ENCODE measurements at places on chromosomes 2 and 18.

GRCh38 chr18:48963586-48964470 lies 13.1 kb upstream of the SMAD7 start:
- DNase-seq, result no peak

- no peak for DNase-seq
Observed at GRCh38 chr2:9739531-9739964, 103.7 kb upstream of the TAF1B start.

DNA sequence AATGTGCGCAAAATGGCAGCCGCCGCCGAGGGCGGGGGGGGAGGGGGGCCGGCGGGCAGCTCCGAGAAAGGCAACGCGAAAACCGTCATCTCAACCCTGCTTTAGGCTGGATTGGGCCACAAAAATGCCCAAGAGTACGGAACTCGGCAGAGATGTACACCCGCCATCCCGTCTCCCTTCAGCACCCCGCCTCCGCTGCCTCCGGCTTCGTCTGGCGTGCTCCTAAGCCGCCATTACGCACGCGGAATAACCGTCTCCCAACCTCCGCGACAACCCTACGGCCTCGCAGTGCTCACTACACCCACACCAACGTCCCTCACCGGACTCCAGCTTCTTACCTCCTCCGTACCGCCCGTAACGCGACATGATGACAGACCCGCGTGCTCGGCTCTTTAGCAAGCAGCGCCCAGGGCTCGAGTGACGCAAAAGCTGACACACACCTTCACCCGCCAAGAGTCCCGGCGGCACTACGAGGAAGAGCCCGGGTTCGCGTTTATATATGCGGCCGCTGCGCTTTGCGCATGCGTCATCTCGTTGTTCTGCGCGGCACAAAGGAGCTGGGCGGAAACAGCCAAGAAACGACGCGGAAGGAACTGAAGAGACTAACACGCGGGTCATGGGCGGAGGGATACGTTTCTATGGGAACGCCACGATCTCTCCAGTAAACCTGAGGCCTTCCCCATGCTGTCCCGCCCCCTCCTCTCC lies at the start of gene SRSF7:
SRSF7 (minus strand) TSS at position 471 of the 705 bp plus-strand sequence; CDS start at position 366, 105 bp downstream.
- DNase-seq, result peak; percentile 97

DNA sequence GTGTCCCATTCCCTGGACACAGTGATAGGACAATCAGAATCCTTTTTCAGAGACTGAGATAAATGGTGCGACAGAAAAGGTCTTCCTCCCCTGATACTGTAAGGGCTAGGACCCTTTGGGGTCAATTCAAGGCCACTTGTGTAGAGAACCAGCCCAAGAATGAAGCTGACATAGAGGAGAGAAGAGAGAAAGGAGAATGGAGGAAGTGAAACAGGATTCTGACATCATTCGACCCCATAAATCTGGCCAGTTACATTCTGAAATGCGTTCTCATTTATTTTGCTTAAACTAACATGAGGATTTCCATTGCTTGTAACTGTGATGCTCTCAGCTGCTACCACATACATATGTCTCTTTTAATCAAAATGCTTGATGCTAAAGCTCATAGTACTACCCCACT lies 148.1 kb downstream of the TMEM163 start:
- no peak for DNase-seq

- DNase-seq, result no peak
Observed at GRCh38 chr2:240233885-240234502, 93.5 kb upstream of the OTOS start.

- no peak for DNase-seq
Observed at GRCh38 chr2:229900012-229900411, 21.8 kb downstream of the TRIP12 start.

GRCh38 chr2:182103526-182103925 lies 117.9 kb downstream of the PPP1R1C start:
- no peak for DNase-seq

DNA sequence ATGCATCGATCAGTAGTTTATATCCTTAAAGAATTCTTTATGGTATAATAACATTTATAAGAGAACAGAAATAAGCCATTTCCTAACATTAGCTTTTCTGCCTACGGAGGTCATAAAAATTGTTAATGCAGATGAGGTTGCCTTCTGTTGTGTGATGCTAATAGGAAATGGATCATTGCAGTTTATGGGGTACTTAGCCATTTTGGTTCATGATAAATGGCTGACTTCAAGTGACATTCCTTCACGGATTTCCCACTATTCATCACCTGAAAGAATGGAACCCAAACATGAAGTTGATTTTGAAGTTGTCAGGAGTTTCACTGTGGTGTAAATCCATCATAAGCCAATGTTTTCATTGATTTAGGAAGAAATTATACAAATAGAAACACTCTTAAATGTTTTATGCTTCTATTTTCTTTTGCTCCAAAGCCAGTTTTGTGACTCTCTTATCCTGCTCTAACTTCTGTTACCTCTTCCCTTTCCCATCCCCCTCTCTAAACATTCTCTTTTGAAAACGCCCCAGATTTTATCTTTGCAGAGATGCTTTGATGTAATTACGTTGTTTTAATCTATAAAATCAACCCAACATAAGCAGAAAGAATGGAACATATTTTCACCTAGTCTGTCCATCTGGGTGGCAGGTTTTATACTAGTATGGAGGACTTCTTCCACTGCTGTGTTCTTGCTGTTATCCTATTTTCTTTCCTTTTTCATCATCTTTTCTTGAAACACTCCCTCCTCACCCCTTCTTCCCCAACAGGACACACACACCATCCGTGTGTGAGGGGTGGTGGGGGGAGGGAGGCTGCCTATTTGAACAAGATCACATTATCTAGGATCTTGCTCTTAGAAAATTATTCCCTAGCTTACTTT lies 58.2 kb downstream of the GREB1L start:
- no peak for DNase-seq
